ENCODE measurements at places on chromosomes 2 and 18.
A peak's percentile ranks its signal among the peaks of the same experiment; 100 is the strongest.

DNA sequence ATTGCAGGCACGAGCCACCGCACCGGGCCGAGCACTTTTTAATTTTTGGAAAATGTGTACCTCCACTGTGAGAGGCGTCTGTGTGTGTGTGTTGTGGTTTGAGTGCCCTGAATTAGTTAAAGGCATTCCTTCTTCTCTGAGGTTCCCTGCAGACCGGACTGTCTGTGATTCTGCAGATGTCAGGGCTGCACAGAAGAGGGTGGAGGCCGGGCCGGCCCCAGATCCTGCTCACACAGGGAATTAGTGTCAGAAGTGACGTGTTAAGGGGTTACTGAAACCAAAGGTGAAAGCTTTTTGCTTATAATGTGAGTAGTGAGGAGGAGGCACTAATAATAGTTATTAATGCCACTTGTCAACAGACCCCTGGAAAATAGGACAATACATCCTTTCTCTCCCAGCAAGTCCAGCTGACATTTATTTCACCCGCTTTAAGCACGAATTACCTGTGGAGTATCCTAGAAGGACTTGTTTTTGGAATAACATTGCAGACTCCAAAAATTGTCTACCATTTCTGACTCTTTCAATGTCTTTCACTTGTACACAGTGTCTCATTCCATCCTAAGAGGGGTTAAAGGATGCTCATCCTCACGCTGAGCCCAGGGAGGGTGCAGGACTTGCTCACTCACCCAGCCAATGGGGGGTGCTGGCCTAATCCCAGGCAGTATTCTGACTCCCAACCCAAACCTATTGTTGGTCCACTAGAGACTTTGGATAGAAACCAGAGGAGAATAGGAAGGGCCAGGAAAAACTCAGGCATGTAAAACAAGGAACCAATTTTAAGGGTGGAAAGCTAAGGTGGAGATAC is 16.2 kb downstream of the ARHGAP25 start:
- no peak for DNase-seq

DNA sequence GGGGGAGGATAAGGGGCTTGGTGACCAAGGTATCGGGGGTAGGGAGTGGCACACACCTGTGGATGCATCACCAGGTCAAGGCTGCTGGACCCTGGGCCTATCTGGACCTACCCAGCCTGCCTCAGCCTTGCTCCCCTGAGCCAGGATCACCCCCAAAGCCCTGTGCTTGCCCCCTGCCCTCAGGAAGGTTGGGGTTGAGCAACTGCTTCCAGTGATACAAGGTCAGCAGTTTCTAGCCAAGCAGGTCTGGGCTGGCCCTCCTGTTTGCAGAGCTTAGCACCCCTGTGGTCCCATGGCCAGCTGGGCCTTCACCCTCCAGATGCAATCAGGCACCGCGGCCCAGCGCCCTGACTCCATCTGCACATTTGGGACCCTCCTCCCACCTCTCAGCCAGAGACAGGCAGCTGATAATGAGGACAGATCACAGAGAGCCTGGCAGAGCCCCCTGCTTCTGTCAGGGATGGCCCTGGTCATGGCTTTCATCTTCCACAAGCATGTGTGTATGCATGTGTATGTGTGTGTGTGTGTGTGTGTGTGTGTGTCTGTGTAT is 154.6 kb downstream of the TFCP2L1 start:
- DNase-seq, result no peak

DNA sequence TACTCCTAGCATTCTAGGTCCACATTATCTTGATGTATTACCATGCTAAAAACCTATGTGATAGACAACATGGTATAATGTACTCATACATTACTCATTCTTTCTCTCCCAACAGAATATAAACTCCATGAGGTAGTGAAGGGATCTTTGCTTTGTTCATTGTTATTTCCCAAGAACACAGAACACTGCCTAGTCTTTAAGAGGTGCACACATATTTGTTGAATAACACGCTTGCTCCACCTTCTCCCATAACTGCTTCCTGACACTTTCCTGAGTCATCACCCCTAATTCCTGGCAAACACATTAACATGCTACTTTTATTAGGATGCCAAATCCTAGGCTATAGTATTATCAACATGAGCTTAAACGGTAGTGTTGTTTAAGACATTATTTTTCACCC is 41.3 kb downstream of the REV1 start:
- no peak for DNase-seq

DNA sequence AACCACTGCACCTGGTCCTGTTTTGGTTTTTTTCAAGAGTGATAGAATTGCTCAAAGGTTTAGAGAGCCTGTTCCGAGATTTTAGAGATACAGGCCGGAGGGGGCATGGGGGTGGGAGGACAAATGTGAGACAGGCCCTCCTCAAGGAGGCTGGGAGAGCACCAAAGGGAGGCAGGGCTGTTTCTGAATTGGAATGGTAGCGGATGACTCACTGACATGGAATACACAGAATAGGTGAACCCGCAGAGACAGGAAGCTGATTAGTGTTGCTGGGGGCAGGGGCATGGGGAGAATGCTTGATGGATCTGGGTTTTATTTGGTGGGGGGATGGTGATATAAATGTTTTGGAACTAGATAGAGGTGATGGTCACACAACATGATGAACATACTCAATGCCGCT is 111.0 kb upstream of the MGAT5 start:
- no peak for DNase-seq

GRCh38 chr2:48347712-48348111 is 182.2 kb upstream of the STON1 start:
- DNase-seq, result no peak

DNA sequence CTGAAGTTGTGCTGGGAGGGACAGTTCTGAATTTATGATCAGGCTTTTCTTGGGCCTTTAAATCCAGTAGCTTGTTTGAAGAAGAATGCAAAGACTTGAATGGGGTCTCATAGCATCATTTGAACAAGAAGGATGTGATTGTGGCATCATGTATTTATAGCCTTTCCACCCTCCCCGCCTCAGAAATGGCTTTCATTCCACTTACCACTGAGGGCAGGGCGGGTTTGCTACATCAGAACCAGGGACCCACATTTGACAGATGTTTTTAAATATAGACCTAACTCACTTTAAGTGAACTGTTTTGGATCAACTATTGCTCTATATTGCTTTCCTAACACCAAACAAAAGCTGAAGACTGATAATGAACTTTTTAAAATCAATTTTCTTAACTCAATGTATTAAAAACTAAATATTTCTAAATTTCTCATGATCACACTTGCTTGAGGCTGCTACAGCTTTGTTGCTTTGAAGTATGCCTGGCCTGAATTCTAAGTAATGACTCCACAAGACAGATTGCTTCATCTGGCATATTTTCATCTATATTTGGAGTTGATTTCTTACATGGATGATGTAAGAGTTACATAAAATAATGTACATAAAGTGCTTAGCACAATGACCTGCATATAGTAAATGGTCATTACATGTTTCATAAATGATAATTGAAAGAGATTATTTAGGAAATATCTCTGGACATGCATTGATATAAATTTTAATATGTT is 1552.9 kb upstream of the SLC39A10 start:
- DNase-seq, result no peak

GRCh38 chr2:95007822-95008221 is 17.7 kb upstream of the MAL start:
- no peak for DNase-seq

DNA sequence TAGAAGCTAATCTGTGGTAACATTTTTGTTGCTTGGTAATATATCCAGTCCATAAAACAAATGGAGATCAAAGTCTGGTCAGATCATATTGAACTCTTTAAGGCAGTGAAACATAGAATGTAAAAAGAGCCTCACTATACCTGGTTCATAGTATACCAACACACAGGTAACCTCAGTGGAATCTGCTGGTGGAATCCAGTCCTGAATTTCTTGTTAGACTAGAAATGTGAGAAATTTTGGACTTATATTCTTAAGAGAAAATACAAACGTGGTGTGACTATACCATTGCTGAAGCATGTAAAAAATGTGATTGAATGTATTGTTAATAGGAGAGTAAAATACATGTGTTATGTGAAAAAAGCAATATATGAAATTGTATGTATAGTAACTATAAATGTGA is 46.1 kb upstream of the GRHL1 start:
- DNase-seq, result no peak

- DNase-seq, result no peak
These were observed 13.7 kb downstream of the CYB5A start for GRCh38 chr18:74278058-74278457.

GRCh38 chr18:23918395-23919032 is 96.0 kb upstream of the TTC39C start:
- DNase-seq, result peak; percentile 82

DNA sequence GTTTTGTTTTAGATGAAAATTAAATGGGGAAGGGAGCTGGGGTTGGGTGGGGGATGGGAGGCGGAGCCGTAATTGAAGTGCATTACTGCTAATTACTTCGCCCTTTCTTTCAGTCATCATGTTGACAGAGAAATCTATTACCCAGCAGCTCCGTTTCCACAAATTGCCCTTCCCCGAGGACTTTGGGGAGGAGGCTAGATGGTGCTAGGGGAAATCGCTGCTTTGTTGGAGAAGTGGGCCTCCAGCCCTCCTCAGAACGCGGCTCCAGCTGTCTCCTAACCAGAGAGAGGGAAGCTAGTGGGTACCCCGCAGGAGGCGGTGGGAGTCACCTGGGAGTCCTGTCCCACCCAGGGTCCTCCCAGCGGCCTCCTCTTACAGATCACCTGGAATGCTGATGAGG is 130.9 kb upstream of the MYCN start:
- DNase-seq, result no peak

DNA sequence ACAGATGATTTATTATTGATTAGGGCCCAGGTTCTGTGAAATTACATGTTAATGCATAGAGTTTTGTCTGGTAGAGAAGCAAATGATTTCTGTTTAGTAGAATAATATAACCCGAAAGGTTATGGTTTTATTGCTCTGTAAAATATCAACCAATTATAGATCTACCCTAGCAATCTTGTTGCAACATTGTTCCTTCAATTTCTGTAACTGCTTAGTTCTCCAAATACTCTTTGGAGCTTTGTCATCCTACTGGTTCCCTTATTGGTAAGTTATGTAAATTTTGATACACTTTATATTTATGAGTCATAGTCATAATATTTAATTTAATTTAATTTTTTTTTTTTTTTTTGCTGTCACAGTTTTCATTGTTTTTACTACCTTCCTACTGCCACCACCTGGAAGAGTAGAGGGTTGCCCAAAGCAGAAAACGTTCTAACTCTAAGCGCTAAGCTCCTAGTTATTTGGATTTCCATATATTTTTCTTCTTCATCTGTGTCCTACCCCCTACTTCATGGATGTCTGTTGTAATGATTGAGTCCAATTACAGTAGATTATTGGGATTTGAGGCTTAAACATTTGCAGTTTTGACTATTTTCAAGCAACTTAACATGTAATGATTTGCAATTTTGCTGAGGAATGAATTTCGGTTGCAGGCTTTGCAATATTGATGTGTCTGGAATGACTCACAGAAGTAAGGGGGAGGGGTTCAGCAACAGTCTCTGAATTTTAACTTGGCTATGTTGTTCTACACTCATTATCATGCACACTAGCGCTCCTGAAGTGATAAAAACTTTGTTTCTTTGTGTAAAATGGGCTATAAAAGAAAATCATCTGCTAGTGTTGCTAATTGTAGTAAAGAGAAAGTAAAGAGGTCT is 51.1 kb downstream of the NABP1 start:
- DNase-seq, result no peak

DNA sequence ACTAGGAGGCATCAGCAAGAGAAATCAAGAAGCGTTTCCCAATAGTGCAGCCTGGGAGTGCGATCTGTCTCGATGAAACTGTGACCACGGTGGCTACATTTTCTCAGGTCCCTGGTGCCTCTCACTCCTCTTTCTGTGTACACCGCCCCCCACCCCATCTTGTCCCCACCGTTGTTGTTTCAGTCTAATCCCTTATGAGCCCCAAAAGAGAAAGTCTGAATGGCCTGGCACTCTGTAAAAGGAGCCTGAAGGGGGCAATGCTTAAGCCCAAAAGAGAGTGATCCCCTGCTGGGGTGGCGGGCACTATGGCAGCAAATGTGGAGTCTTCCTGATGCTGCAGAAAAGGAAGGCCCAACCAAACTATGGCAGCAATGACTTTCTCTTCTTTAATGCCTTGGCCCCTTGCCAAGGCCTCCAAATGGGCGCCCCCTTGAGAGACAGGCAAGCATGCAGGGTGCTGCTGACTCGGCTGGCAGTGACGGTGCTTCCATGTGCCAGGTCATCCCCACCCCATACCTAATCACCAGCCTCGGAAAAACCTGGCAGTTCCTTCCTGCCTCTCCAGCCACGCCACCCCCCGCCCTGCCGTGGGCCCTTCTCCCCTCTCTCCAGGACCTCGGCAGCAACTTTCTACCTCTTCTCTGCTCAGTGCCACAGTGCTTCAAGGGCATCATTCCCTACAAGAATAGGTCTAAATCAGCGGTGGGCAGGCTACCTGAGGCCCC is 123.0 kb downstream of the CYP26B1 start:
- DNase-seq, result peak; percentile 7

DNA sequence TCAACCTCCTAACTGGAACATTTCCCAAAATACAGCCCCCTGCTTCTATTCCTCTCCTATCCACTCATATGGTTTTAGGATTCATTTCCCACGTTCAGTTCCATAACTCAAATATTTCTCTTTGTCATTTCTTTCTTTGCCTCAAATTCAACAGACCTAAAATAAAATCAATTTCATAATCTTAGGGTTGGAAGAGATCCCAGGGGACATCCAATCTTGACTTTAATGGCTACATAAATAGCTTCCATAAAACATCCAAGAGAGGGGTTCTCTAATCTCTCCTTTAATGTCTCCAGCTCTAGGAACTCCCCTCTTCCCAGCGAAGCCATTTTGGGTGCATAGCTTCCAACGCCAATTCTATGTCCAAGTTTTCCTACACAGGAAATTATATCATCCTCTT is 33.8 kb downstream of the RBKS start:
- no peak for DNase-seq

DNA sequence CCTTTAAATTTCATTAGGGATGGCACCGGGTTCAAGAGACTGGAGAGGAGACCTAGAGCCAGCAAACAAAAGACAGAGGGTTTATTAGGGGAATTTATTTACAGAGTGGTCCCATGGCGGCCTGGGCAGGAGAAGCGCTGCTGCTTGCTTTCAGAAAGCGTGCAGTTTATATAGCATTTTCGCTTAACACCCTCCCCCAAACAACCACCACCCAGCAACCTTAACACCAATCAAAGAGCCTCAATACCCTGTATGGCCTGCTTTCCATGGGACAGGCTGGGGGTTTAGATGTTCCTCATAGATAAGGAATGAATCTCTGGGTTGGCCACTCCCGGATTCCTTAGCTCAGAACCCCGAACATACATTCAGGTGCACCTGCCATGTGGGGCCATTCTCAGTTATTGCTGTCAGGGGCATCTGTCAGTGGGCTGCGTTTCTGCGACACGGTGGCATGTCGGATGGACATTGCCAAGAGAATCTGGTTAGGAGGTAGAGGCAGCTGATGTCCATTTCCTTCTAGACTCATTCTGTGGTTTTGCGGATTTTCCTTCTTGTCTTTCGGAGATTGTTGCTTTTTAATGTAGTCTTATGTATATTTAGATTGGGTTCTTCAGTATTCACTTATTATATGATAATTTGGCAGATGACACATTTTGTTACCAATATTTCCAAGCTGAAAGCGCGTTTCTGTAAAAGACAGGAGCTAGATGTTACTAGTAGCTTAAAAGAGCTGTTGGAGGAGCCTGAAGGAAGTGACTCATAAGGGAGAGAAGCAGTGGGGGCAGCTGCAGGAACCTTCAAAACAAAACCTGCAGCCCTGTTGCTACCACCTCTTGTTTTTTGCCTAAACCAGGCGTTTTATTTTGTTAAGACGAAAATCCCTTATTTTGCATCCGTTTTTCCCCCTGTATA is 7.2 kb downstream of the AGAP1 start:
- no peak for DNase-seq

All from activated T-cell treated with anti-CD3 and anti-CD28 coated beads, Interleukin-2, amount 50 U/mL, for 24 hours (primary cell).